Osteocyte (in vitro differentiated cells): ENCODE measurements at places on chromosomes 13 and 19.

- DNase-seq, result no peak
Measured at GRCh38 chr13:90032841-90033493, 1314.5 kb upstream of the MIR17HG start.

GRCh38 chr19:4980067-4980466 is 11.2 kb downstream of the KDM4B start:
- no peak for DNase-seq

- DNase-seq, result no peak
Measured at GRCh38 chr13:37069597-37070103, 10.2 kb upstream of the SUPT20H start.

- DNase-seq, result no peak
Measured at GRCh38 chr19:12912571-12912970, 6.5 kb downstream of the SYCE2 start.

DNA sequence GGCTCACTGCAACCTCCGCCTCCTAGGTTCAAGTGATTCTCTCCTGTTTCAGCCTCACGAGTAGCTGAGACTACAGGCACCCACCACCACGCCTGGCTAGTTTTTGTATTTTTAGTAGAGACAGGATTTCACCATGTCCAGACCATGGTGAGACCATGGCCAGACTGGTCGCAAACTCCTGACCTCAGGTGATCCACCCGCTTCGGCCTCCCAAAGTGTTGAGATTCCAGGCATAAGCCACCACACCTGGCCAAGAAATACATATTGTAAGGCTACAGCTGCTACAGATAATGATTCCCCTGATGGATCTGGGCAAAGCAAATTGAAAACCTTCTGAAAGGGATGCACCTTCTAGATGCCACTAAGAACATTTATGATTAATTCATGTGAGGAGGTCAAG is 17.8 kb downstream of the PLPP2 start:
- DNase-seq, result peak; percentile 53

GRCh38 chr19:7871437-7872305 is 2.5 kb downstream of the PRR36 start:
- DNase-seq, result peak; percentile 95

DNA sequence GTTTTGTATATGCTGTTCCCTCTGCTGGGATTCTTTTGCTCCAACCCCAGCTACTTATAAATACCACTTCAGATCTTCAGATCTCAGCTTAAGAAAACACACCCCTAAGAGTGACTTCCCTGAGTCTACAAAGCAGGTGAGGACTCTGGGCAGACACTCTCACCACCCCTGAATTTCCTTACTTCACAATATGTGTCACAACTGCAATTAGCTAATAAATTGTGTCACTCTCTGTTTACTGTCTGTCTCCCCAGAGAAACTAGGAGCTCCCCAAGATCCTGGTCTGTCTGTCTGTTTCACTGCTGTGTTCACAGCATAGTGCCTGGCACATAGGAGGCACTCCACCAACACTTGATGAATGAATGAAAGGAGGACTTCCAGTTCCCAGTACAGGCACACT is 14.4 kb downstream of the CEBPA start:
- DNase-seq, result no peak

DNA sequence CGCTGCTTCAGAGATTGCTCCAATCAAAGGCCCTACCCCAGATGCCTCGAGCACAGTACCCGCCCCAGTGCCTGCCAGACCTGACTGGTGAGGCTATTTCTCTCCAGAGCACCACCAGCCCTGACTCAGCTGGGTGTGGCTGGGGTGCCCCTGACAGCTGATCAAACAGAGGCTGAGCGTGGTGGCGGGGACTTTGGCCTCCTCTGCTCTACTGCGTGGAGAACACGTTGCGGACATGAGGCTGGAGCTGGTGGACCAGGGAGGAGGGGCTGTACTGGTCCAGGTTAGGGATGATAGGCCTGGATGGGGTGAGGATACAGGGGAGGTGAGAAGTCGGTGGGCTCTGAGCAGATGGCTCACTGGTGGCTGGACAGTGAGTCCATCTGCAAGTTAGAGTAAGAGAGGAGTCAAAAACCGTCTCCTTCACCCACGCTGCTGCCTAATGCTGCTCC is 3.5 kb upstream of the DOCK6 start:
- DNase-seq, result no peak

DNA sequence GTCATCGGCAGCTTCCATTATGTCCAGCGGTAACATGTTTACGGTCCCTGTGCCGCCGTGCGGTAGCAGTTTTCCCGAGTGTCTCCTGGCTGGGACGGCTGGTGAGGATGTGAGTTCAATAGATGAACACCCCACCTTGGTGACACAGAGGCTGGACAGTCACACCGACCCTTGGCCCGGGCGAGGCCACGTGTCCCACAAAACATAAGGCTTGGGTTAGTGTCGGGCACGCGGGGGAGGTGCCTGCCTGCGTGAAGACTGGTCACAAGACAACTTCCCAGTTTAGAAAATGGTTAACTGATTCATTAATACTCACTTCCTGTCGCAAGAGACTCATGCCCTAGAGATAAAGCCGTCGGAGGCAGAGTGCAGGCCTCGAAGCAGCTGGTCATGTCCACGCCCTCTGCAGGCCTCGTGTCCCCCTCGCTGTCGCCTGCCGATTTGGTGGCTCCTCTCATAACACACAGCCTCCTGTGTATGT is 17.2 kb downstream of the RASA3 start:
- no peak for DNase-seq

DNA sequence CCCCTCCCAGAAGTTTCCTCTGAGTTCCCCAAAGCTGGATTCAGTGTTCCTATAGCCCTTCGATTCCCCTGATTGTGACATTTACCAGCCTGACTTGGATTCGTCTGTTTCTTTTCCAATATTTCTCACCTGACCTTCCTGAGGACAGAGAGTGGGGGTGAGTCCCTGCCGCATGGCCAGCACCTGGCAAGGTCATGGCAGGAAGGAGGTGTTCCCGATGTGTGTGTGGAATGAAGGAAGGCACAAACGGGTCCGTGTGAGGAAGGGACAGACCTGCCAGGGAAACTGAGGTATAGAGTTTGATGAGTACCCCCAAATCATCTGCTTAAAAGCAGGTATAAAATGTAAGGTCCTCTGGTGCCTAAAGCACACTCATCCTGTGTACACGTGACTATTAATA is 3.3 kb downstream of the COL4A1 start:
- DNase-seq, result no peak

DNA sequence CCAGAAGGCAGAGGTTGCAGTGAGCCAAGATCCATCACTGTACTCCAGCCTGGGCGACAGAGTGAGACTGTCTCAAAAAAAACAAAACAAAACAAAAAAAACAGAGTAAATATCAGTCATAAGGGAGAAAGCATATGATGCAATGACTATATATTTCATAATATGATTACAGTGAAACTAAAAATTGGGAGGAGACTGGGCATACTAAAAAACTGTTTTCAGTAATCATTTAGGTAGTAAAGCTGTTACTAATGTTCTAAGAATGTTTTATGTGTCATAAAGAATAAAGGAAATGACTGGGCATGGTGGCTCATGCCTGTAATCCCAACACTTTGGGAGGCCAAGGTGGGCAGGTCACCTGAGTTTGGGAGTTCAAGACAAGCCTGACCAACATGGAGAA is 15.9 kb downstream of the ZNF573 start:
- no peak for DNase-seq

DNA sequence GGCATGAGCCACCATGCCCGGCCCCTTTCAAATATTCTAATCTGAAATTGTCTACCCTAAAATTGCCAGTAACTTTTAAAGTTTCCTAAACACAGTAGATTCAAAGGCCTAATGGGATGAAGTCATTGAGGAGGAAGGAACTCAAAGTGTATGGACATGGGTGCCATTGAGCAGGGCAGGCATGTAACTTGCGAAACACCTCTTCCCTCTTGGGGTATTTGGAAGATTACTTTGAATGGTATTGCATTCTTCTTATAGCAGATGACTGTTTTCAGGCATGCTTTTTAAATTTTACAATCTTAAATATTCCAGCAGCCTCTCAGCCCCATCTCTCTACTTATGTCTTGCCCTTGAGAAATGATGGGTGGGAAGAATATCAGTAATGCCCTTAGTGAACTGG is 21.0 kb downstream of the TM9SF2 start:
- DNase-seq, result no peak
